ENCODE measurements at places on chromosomes 1 and 21. TPM values are rescaled to one million over a fixed set of nuclear protein-coding genes. Genes with fewer than 3 reads are reported as not detected.

GRCh38 chr1:234170067-234170466, 203.2 kb upstream of the COA6 start:
- DNase-seq, result no peak
- H3K27ac ChIP-seq, result peak overlapping the region; percentile 84
- H3K36me3 ChIP-seq, result peaks cover 6% of the 10 kb centered on the region
- H3K4me1 ChIP-seq, result peaks cover 29% of the 10 kb centered on the region

- peaks cover 19% of the 10 kb centered on the region for H3K4me1 ChIP-seq
- no peak for DNase-seq
- peaks cover 8% of the 10 kb centered on the region for H3K27me3 ChIP-seq
These were observed 56.1 kb downstream of the HSF2BP start for GRCh38 chr21:43603233-43603626.

GRCh38 chr1:10881046-10881445, 84.6 kb upstream of the CASZ1 start:
- H3K27ac ChIP-seq, result no peak overlapping the region
- no peaks in the 10 kb centered on the region for H3K36me3 ChIP-seq
- no peaks in the 10 kb centered on the region for H3K4me1 ChIP-seq

DNA sequence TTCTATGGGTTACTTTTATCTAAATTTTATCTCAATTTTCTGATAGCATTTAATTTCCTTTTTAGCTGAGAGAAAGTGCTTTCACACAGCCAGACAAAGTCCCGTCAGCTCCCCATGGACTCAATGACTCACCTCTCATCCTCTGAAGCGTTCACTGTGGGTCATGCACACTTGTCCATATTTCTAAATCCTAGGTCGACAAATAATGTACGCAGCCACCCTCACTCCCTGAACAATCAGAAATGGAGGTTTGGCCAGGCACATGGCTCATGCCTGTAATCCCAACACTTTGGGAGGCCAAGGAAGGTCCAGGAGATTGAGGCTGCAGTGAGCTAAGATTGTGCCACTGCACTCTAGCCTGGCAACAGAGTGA, 42.4 kb upstream of the COA6 start:
- H3K36me3 ChIP-seq, result peaks cover 5% of the 10 kb centered on the region
- peaks cover 20% of the 10 kb centered on the region for H3K27me3 ChIP-seq
- DNase-seq, result no peak
- no peak overlapping the region for H3K27ac ChIP-seq
- peaks cover 12% of the 10 kb centered on the region for H3K4me1 ChIP-seq

DNA sequence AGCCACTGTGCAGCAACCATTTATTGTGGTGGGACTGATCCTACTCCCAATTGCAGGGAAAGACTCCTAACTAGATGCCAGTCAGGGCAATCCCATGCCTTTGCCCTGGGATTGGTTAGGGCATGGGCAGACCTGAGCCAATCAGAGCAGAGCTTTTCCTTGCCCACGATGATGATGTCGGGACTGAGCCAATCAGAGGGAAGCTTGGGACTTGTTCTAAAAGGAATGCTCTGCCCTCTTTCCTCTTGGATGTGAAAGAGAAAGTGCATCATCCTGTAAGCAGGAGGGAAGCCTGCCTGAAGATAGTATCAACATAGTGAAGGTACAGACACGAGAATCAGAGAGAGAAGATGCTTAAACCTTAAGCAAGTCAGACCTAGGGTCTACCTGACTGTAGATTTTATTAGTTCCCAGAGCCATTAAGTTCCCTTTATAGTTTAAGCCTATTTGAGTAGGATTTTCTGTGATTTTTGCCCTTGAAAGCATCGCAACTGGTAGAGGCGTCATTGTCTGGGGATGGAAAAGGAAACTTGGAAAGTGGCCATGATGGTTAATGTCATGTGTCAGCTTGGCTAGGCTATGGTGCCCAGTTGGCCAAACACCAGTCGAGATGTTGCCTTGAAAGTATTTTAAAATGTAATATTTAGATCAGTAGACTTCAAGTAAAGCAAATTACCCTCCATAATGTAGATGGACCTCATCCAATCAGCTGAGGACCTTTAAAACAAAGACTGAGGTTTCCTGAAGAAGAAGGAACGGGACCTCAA, 19.9 kb downstream of the IRF2BP2 start:
- no peak for DNase-seq
- H3K36me3 ChIP-seq, result no peaks in the 10 kb centered on the region
- H3K27me3 ChIP-seq, result peaks cover 14% of the 10 kb centered on the region

- H3K36me3 ChIP-seq, result no peaks in the 10 kb centered on the region
- no peak overlapping the region for H3K4me3 ChIP-seq
- H3K27ac ChIP-seq, result no peak overlapping the region
These were observed 162.3 kb downstream of the CTH start for GRCh38 chr1:70573317-70573843.

GRCh38 chr1:24380508-24380907, 33.1 kb downstream of the STPG1 start:
- DNase-seq, result peak; percentile 16
- no peak overlapping the region for H3K4me3 ChIP-seq
- no peak overlapping the region for H3K27ac ChIP-seq
- peaks cover 18% of the 10 kb centered on the region for H3K4me1 ChIP-seq

DNA sequence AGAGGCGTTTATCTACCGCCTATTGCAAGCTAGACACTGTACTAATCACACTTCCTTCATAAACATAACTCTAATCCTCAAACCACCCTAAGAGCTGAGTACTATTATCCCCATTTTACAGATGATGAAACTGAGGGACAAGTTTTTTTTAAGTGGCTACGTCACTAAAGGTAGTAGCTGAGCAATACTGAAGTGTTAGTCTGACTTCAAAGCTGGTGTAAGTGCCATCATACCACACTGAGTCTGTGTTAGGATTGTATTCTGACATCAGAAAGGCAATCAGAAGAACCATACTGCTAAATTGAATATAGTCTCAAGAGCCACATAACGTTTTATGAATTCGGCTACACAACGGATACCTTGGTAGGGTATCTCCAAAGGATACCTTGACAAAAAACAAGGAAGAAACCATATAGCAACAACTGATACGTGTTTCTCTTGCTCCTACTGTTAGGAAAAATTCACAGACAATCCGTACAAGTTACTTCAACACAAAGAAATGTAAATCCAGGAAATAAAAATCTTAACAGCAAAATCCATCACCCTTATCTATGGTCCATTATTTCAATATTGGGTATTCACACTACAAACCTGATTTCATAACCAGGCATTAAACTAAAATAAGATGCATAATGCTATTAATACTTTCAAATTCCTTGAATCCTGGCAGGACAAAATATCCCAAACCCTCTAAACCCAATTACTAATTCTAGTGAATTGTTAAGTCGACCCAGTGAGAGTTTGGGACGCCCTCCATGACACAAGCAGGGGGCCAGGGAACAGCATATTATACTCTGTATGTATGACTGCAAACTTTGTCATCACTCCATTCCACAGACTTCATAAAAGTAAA, 1.6 kb downstream of the TP53BP2 start:
- peak overlapping the region; percentile 99 for H3K27ac ChIP-seq
- no peaks in the 10 kb centered on the region for H3K27me3 ChIP-seq
- H3K4me1 ChIP-seq, result peaks cover 36% of the 10 kb centered on the region
- peak overlapping the region; percentile 99 for H3K4me3 ChIP-seq

Gene ESPN
- 0.89 TPM for total RNA-seq

DNA sequence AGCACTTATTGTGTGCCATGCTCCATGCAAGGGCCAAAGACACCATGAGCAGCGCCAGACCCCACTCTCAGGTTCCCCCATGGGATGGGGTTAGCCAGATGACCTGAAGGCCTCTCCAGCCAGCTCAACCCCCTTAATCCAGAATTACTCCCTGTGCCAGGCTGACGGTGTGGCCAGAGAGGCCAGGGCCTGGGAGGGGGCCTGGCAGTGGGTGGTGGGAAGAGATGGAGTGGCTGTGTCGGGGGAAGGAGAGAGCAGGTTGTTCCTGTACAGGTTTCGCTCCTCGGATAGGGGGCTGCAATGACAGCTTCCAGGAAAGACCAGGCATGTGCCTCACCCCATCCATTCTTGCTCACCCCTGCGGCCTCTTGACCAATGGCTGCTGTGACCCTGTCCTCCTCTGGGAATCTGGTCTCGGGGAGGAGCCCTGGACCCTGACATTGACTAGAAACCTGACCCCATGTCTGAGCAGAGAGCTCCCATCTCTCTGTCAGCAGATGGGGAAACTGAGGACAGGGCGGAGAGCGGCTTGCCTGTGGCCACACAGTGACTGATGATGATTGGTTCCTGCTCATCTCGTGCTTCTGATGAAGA, 345.3 kb downstream of the MATN1 start:
- DNase-seq, result no peak
- H3K27ac ChIP-seq, result no peak overlapping the region
- no peaks in the 10 kb centered on the region for H3K4me1 ChIP-seq
- H3K27me3 ChIP-seq, result peaks cover 4% of the 10 kb centered on the region

- no peak overlapping the region for H3K4me3 ChIP-seq
- H3K27me3 ChIP-seq, result peaks cover 36% of the 10 kb centered on the region
These were observed 10.4 kb downstream of the C1orf226 start for GRCh38 chr1:162391790-162392563.

GRCh38 chr1:184028854-184029623, 8.5 kb downstream of the COLGALT2 start:
- H3K27ac ChIP-seq, result no peak overlapping the region
- H3K4me3 ChIP-seq, result no peak overlapping the region
- peaks cover 6% of the 10 kb centered on the region for H3K4me1 ChIP-seq
- peaks cover 10% of the 10 kb centered on the region for H3K27me3 ChIP-seq

- H3K27ac ChIP-seq, result peak overlapping the region; percentile 86
- no peak for DNase-seq
- peaks cover 31% of the 10 kb centered on the region for H3K27me3 ChIP-seq
- H3K4me1 ChIP-seq, result peaks cover 33% of the 10 kb centered on the region
- H3K4me3 ChIP-seq, result peak overlapping the region; percentile 84
- no peaks in the 10 kb centered on the region for H3K36me3 ChIP-seq
These were observed 32.4 kb upstream of the MGST3 start for GRCh38 chr1:165598676-165599059.

- H3K27me3 ChIP-seq, result no peaks in the 10 kb centered on the region
- peaks cover 6% of the 10 kb centered on the region for H3K4me1 ChIP-seq
- no peak overlapping the region for H3K4me3 ChIP-seq
These were observed 28.8 kb downstream of the PLEKHO1 start for GRCh38 chr1:150178548-150178947.

- no peaks in the 10 kb centered on the region for H3K36me3 ChIP-seq
- no peak overlapping the region for H3K4me3 ChIP-seq
- H3K4me1 ChIP-seq, result no peaks in the 10 kb centered on the region
- DNase-seq, result no peak
These were observed 38.0 kb upstream of the ATP1A1 start for GRCh38 chr1:116334868-116335635.

Gene SDE2
- 16.6 TPM for total RNA-seq

DNA sequence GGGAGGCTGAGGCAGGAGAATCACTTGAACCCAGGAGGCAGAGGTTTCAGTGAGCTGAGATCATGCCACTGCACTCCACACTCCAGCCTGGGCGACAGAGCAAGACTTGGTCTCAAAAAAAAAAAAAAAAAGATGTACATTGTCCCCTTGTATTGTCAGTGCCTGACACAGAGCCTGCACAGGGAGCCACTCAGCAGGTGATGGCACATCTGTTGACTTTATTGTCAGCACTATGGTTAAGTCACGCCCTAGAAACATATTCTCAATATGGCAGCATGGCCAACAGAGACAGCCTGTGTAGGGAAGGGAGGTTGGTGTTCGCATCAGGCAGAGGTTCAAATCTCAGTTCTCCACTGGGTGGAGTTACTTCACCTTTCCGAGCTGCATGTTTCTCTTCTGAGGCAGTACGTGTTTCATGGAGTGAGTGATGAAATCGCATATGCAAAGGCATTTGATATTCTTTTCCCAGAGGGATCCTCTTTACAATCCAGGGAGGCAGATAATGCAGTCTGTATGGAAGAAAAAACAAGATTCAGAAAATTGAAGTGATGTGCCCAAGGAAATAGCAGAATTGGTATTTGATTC, 20.6 kb downstream of the LAMC2 start:
- H3K27ac ChIP-seq, result no peak overlapping the region
- H3K27me3 ChIP-seq, result peaks cover 28% of the 10 kb centered on the region
- no peak for DNase-seq
- no peaks in the 10 kb centered on the region for H3K36me3 ChIP-seq
- peaks cover 4% of the 10 kb centered on the region for H3K4me1 ChIP-seq

Gene GJB3
- total RNA-seq, result not detected

Gene GRIK3
- total RNA-seq, result not detected

- H3K4me1 ChIP-seq, result no peaks in the 10 kb centered on the region
- H3K27ac ChIP-seq, result no peak overlapping the region
- H3K4me3 ChIP-seq, result no peak overlapping the region
- H3K27me3 ChIP-seq, result peaks cover 39% of the 10 kb centered on the region
- no peaks in the 10 kb centered on the region for H3K36me3 ChIP-seq
These were observed 16.7 kb downstream of the PKP1 start for GRCh38 chr1:201299968-201300367.

Gene E2F2
- total RNA-seq, result 77.4 TPM

Gene IL10
- total RNA-seq, result not detected

- no peak for DNase-seq
- H3K4me1 ChIP-seq, result no peaks in the 10 kb centered on the region
- H3K4me3 ChIP-seq, result no peak overlapping the region
- H3K36me3 ChIP-seq, result no peaks in the 10 kb centered on the region
- H3K27me3 ChIP-seq, result no peaks in the 10 kb centered on the region
- H3K27ac ChIP-seq, result no peak overlapping the region
These were observed 475.4 kb upstream of the NR5A2 start for GRCh38 chr1:199551967-199552565.

- no peak overlapping the region for H3K4me3 ChIP-seq
- DNase-seq, result no peak
- H3K27ac ChIP-seq, result no peak overlapping the region
- peaks cover 6% of the 10 kb centered on the region for H3K36me3 ChIP-seq
- peaks cover 12% of the 10 kb centered on the region for H3K4me1 ChIP-seq
These were observed 72.4 kb downstream of the POU2F1 start for GRCh38 chr1:167293057-167293456.

DNA sequence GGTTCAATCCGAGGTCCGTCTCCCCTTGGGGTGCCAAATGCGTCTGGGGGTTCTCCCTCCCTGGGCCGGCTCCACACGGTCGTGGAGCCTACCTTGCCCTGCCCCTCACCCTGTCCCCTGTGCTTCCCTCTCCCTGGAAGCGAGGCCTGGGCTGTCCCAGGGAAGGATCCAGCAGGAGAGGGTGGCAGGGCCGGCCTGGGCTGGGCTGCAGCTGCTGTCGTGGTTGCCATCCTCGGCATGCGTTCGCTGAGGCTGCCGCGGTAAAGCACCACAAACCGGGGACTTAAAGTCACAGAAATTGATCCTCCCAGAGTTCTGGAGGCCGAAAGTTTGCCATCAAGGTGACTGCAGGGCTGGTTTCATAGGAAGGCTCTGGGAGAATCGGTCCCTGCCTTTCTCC, 123.0 kb upstream of the TMPRSS2 start:
- H3K27ac ChIP-seq, result no peak overlapping the region
- no peak for DNase-seq
- peaks cover 3% of the 10 kb centered on the region for H3K27me3 ChIP-seq
- no peaks in the 10 kb centered on the region for H3K36me3 ChIP-seq

DNA sequence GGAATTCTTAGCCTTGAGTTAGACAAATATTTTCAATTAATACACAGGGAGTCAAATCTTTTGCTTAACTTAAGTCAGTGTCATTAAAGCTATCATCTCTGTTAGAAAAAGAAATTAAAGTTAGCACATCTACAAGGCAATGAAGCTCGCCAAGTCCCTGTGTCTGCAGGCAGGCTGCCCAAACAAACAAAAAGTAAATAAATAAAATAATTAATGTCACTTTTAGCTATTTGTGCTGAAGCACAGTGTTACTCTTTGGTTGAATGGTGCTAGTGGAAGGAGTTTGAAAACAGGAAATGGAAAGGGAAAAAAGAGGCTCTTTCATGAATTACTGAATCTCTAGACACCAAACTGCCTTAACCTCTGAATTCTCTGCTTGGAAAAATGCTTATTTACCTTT, 37.1 kb upstream of the COL11A1 start:
- DNase-seq, result no peak
- no peak overlapping the region for H3K27ac ChIP-seq
- no peaks in the 10 kb centered on the region for H3K27me3 ChIP-seq
- no peak overlapping the region for H3K4me3 ChIP-seq
- no peaks in the 10 kb centered on the region for H3K36me3 ChIP-seq

Measured in activated CD8-positive, alpha-beta memory T cell treated with anti-CD3 and anti-CD28 coated beads, Interleukin-2, amount 10 ng/mL, durations not matched to agents 7 days and 5 days (primary cell).